ENCODE measurements at places on chromosomes 16 and 17.
A peak's percentile ranks its signal among the peaks of the same experiment; 100 is the strongest.

DNA sequence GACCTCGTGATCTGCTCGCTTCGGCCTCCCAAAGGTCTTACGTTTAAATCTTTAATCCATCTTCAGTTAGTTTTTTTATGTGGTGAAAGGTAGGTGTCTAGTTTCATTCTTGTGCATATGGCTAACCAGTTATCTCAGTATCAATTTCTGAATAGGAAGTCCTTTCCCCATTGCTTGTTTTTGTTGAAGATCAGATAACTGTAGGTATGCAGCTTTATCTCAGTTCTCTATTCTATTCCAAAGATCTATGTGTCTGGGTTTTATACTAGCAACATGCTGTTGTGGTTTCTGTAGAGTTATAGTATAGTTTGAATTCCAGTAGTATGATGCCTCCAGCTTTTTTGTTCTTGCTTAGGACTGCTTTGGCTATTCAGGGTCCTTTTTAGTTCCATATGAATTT lies 65.2 kb downstream of the TNFRSF13B start:
- no peak for DNase-seq

DNA sequence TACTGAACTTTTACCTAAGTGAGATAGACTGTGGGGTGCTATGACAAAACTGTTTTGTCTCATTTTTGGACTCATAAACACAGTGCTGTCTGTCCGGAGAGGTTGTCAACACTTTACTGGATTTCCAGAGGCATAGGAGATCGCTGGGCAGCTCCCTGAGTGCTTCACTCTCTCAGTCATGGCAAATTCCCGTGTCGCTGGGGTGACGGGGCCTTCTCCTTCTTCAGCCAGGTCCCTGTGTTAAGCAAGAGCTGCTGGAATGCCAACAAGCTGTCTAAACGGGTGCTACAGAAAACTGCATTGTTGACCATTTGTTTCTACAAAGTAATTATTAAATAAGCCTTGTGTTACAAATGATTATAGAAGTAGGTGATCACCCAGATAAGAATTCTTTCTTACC lies 141.6 kb downstream of the DNAH9 start:
- no peak for DNase-seq

GRCh38 chr16:86657972-86658371 lies 79.6 kb downstream of the FOXL1 start:
- no peak for DNase-seq

DNA sequence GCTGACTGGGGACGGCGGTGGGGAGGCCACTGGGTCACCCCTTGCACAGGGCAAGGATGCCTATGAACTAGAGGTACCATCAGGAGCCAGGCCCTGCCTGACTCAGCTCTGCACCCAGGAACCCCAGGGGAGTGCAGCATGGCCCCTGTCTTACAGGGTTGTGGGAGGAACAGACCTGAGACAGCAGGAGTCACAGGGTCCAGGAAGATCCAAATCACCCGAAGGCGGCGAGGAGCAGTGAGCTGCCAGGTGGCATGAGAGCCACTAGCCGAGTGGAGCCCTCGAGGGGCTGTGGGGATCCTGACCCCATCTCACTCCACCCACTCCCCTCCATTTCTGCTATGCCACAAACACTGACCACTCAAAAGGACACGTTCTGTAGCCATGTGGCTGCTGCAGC lies 30.8 kb downstream of the PLD6 start:
- no peak for DNase-seq

DNA sequence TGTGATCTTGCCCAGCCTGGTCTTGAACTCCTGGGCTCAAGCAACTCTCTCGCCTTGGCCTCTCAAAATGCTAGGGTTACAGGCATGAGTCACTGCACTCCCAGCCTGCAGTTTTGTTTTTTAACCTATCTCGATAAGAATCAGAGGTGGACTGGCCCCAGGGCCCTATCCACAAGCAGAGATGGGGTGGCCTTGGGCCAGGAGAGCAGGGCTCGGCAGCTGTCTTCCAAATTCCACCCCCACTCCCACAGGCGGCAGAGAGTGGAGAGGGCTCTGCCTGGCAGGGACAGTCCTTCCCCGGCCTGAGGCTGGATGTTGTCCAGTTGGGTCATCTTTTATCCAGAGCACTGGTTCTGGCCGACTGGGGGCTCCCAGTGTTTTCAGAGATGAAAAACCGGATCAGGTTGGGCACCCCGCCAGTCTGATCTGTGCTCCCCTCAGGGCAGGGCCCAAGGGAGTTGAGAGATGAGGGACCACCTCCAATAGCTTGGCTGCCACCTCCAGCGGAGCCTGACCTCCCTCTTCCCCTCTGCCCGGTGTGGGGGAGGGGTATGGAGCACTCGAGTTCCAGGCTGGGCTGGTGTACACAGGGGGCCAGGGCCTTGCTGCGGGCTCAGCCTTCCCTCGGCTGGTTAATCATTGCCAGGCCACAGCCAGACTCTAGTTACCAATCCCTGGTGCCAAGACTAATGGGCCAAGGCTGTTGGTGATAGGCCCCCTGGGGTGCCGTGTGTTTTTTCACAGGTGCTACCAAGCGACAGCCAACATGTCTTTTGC lies 30.3 kb upstream of the MYO15B start:
- no peak for DNase-seq

- no peak for DNase-seq
Observed at GRCh38 chr17:77432742-77433141, 292.0 kb downstream of the SEC14L1 start.

DNA sequence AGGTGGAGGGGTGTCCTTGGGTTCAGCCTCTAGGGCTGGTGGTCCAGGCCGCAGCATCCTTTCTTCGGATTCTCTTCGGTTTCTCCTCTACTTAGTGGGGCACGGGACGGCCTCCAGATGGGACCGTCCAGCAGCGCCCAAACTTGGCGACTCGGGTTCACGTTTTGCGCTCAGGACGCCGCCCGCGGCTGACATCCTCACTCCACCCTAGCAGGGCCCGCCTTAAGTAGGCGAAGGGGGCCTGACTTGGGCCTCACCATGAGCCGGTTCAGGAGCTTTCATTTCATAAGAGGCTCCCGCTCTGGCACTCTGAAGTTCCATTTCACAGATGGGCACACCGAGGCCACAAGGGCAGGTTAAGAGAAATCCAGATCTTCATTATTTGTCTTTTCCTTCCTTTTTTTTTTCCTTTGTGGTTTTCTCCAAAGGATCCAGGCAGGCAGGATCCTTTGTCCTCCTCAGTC lies 141.2 kb downstream of the SEC14L1 start:
- no peak for DNase-seq

GRCh38 chr17:75739174-75739573 lies 17.9 kb downstream of the ITGB4 start:
- no peak for DNase-seq

DNA sequence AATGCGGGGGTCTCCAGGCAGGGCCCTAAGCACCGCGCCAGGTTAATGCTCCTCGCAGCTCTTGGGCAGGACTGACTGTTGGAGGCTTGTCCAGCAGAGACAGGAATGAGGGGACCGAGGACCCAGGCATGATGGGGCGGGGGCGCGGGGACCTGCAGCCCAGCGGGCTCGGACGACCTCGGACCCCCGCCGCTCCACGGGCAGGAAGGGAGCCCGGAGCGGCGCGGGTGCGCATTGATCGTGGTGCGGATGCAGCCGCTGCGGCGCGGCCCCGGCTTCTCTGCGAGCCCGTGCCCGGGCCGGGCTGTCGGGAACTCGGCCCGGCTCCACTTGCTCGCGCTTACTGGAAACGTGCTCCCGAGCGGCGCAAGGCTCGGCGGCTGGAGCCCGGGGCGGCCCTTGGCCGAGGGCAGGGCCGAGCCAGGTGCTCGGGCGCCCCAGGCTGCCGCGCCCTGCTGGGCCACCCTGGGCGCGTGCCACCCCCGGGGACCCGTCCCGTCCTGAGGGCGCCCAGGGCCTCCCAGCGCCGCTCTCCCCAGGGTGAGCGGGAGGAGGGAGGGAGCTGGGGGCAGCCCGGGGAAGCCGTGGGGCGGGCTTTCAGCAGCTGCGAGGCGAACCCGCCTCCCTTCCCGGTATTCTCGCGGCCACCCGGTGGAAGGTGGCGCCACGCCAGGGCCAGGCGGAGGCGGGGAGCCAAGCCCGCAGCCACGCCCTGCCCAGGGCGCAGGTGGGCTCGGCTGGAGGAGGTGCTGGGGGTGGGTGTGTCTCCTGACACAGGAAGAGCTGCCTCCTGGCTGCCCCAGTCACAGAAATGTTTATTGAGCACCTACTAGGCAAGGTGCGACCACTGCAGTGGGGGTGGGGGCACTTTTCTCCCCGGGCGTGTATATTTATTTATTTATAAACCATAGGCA lies 45.9 kb downstream of the SOCS3 start:
- peak; percentile 63 for DNase-seq

- DNase-seq = no peak
Observed at GRCh38 chr16:80300456-80300855, 240.3 kb upstream of the DYNLRB2 start.

DNA sequence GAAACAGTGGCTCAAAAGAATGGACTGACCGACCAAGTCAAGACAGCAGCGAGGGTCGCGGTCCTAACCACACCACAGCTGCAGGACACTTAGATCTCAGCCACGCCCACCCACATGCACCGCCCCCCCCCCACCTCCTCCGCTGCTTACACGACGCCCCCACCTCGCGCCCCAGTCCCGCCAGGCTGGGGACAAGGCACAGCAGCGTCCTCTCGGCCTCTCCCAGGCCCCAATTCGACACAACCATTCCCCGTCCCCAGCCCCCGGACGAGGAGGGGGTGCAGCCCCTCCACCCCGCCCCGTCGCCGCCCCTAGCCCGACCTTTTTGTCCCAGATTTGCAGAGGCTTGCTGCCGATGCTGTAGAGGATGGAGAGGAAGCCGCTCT lies 477 bp downstream of the CFAP20 start:
- DNase-seq = no peak

DNA sequence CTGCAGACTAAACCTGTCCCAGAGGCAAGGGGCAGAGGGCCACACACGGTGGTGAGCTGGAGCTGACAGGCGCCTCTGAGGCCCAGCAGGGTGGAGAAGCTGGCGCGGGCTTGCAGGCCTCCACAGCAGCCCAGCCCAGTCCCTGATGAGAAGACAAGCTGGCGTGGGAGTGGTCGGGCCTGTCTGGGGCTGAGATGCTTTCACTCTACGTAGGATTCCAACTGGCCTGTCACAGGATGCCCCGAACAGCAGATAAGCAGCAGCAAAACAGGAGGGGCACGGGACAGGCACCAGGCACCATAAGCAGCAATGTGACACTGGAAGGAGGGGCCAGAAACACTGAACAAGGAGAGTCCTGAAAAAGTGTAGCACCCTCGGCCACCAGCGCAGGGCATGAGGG lies 40.1 kb downstream of the PEMT start:
- DNase-seq = peak; percentile 80

- no peak for DNase-seq
Observed at GRCh38 chr17:28948873-28949184, 2.5 kb downstream of the PHF12 start.

GRCh38 chr16:55046916-55047315 lies 116.3 kb downstream of the IRX5 start:
- DNase-seq = peak; percentile 13

DNA sequence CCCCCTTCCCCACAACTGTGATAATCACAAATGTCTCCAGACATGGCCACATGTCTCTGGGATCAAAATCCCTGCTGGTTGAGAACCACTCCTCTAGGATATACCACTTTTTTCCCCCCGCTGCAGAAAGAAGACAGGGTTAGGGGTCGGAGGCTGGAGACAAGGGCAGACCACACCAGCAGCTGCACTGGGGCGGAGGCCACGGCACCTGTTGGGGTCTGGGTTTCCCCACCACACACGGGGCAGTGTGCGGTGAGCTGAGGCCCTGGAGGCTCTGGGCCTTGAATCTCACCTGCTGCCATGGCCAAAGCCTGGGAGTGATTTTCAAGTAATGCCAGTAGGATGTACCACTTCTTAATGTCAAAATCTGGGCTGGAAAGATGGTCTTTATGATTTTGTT lies 320.5 kb downstream of the SNX29 start:
- DNase-seq = no peak

DNA sequence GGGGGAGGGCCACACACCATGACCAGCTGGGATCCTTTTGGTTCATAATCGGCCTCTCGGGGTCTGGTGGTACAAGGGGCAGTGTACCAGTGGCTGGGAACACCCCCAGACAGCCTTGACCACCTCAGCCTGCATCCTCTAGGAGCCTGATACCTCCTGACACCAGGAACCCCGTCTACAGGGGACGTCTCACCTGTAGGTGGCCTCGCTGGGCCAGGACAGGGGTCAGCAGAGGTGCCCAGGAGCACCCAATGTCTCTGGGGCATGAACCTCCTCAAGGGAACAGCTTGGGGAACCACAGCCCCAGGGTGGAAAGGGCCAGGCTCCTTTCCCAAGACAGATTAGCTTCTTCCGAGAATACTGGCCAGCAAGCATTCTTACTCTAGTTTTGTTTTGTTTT lies 2.5 kb upstream of the METRNL start:
- no peak for DNase-seq

GRCh38 chr16:85781156-85781555 lies 18.2 kb downstream of the EMC8 start:
- no peak for DNase-seq

DNA sequence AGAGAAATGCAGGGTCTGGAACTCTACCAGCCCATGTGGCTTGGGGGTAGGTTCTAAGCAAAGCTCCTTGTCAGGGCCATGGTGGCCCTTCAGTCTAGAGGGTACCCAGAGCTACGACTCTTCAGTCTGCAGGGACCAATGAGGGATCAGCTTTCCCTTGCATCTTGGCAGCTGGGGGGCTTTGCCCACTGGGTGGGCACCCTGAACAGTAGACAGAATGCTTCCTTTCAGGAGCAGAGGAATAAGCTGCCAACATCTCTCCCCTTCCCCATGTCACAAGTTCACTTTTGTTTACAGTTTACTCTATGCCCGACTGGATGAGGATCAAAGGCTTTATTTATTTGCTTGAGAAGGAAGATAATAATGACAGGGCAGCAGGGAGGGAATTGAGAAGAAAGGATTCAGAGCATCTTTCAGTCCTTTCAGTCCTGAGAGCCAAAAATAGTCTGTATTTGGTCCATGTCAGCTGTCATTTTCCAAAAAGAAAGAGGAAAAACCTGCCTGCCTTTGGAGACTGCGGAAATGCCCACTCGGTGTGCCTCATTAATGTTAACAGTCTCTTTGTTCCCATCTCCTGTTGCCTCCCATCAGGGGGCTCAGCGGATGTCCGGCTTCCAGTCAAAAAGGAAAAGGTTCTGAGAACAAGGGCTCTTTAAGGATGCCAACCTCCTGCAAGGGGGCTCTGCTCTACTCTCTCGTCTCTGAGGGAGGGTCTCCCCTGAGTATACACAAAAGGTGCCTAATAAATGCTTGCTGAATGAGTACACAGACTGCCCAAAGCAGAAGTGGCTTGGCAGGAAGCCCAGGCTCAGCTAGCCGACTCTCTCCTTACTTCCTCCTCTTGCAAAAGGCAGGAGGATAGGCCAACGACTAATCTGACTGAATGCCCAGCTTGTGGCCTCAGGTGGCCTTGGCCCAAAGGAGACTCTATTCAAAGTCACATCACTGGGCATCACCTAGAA lies 17.1 kb downstream of the TRAF4 start:
- DNase-seq = peak; percentile 59

Measured in retina (tissue), 1 donor.